Stimulated activated CD4-positive, alpha-beta T cell treated with anti-CD3 and anti-CD28 coated beads, Interleukin-1b, Interleukin-23, amount 100 ng/mL, for 1 hour (primary cell): ENCODE measurements at places on chromosomes 4 and X.

DNA sequence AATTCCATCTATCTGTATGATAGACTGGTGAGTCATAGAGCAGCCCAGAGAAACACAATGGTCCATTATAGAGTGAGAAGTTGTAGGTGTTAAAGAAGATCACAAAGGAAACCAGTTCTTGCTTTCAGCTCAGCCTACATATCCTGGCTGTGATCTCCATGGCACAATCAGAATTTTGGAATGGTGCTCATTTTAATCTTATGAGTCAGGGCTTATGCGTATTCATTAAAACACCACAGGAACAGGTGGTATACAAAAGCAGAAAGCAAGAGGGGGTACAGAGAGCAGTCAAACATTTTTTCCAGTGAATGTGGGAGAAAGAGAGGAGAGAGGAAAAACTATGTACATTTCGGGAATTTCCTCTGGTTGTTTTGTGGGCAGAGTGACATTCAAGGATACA lies 126.9 kb downstream of the MFAP3L start:
- DNase-seq = no peak

GRCh38 chrX:129823115-129823514 lies 20.6 kb downstream of the ZDHHC9 start:
- peak; percentile 13 for DNase-seq

DNA sequence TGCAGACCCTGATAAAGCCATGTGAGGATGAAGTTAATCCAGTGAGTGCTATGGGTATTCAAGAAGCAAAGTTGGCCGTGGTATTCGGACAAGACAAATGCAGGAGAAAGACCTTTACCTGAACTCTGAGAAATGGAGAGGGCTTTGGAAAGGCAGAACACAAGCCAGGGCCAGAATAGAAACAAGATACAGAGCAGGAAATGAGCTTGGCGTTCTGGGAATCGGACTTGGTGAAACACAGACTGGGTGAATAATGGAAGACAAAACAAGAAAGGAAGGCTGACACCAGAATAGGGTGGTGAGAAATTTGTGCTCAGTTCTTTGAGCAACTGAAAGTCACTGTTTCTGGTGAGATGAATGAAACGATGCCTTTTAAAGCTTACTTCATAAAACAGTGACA lies 83.3 kb downstream of the VEGFC start:
- no peak for DNase-seq

DNA sequence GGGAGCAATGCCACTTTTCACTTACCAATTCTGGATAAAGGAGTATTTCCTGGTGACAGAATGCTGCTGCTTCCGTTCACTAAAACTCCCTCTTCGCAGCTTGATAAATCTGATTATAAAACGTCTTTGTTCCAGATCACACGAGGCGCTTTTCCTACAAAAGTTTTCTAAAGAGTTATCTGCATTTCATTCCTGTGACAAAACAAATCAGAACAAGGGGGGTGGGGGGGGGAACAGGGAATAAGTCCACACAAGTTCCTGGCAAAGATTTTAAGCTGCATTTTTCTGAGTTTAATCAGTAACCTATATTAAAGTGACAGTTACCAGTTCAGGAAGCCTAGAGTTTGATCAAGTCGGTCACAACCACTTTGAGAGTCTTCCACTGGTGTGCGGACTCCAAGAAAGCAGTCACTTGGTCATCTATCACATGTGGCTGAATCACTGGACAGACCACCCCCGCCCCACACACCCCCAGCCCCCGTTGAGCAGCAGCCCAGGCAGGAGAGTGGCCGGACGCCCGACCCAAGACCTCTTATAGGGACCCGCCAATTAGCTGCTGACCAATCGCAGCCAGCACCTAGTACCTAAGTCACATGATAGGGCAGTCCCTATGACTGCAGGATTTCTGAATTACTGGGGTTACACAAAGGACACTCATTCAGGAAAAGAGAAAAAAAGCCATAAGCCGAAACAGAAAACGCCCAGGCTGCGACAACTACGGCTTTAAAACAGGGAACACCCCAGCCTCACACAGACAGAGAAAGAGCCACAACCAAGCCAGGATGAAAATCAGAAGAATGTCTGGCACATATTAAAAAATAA lies 569.3 kb upstream of the DIPK2B start:
- no peak for DNase-seq

GRCh38 chr4:78876568-78877320 lies 62.5 kb downstream of the PAQR3 start:
- DNase-seq = no peak

GRCh38 chr4:6896035-6896434 lies 13.6 kb upstream of the TBC1D14 start:
- no peak for DNase-seq

- DNase-seq = no peak
These were observed 88.4 kb downstream of the AFF2 start for GRCh38 chrX:148588649-148589310.

- DNase-seq = no peak
These were observed 184.3 kb downstream of the LDB2 start for GRCh38 chr4:16714191-16714590.

DNA sequence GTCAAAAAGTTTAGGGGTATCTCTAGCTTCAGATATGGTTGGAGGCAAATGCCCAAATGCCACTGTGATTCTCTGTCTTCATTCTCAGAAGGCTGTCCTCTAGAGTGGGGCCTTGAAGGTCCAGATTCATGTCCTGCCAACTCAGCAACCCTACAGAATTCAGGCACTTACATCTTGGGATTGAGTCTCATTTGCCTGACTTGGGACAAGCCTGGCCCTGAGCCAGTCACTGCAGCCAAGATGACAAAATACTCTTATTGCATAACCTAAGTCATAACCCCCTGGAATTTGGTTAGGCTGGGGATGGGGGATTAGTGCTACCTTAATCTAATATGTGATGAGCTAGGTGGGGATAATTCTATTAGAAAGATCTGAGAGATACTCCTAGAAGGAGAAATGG lies 100.5 kb downstream of the AREG start:
- DNase-seq = no peak

DNA sequence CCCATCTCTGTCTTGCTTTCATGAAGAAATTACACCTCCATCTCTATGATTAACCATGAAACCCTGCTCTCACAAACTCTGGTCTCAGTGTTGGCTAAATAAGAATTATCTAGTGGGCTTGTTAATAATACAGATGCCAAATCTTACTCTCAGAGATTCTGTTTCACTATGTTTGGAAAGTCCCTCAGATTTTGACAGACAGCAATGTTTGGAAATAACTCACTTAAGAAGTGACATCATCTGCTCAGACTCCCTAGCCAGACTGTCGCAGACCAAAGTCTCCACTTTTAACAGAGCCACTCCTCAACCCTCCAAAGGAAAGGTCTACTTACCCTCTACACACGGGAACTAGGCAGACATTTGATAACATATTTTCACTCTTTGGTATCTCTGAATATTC lies 328.5 kb upstream of the FGF16 start:
- DNase-seq = no peak

GRCh38 chr4:140316799-140317198 lies 56.6 kb upstream of the SCOC start:
- no peak for DNase-seq

DNA sequence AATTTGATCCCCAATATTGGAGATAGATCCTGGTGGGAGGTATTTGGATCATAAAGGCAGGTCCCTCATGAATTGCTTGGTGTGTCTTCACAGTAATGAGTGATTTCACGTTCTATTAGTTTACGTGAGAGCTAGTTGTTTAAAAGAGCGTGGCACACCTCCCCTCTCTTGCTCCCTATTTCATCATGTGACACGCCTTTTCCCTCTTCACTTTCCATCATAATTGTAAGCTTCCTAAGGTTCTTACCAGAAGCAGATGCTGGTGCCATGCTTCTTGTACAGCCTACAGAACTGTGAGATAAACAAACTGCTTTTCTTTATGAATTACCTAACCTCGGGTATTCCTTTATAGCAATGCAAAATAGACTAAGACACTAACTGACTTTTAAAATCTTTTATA lies 34.0 kb upstream of the FMR1 start:
- no peak for DNase-seq

- DNase-seq = no peak
These were observed 24.6 kb downstream of the VSIG4 start for GRCh38 chrX:66015152-66015831.

DNA sequence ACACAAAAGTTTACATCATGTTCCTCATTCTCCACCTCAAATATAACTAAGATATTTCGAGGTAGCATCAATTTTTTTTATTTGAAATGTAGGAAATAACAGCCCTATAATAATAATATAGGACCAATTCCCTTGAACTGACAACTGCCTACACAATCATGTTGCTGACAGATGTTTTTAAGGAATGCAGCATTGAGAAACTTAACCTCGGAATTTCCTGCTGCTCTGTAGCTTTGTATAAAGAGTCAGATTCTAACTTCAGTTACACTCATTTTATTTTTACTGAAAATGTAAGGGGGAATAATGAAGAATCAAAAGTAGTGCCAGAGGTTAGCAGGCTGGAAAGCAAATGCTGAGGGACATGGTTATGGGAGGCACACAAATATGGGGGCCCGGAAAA lies 235.8 kb downstream of the RBMX2 start:
- no peak for DNase-seq

DNA sequence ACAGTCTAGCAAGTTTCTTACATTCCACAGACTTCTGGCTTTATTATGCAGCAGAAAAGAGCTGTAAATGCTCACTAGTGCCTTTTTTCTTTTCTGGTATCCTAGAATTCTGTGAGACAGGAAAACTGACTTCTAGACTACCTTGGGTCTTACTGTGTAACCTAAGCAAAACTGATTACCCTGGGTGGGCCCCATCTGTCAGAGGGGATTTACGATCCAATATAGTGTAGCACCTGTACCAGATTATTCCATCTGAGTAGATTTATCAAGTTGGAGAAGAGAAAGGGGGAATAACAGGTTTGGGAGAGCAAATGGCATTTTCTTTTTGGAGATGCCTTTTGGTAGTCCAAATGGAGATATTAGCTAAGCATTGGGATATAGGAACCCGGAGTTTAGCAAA lies 46.7 kb downstream of the FSTL5 start:
- no peak for DNase-seq

GRCh38 chr4:147837435-147837834 lies 105.5 kb downstream of the ARHGAP10 start:
- no peak for DNase-seq

DNA sequence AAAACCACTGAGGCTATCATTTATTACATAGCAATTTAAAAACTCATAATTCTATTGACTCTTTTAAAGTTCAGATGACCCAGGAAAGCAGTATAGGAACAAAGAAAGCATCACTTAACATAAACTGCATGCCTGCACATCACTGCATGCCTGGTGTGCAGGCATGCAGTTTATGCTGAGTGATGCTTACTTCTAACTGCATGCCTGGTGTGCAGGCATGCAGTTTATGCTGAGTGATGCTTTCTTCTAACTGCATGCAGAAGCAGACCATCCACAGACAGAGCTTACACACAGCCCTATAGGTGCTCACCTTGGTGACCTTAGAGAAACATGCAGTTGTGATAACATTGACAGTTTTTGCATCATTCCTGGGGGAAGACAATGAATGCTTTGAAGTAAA lies 17.0 kb downstream of the SDAD1 start:
- no peak for DNase-seq

DNA sequence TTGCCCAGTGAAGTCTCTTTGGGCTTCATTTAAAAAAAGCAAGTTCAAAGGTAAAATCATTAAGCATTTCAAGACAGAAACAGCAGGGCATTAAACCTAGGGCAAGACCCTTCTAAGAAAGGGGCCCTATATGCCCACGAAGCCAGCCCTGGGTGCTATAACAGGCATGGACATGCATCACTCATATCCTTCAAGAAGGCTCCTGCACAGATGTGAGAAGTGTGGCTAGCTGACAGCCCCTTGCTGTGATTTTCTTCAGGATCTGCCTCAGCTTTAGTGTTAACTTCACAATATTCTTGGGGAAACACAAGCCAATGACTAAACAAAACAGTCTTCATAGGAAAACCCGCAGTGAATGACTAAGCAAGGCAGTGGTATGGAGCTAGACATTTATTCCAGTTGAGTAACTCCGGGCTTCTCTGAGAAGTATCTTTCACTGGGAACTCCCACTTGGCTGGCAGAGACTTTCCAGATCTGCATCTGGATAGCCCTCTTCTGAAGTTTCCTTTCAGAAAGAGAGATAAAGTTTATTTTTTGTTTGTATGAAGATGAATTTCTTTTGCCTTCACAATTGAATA lies 11.9 kb upstream of the MAOA start:
- no peak for DNase-seq
